Fibroblast of skin of back (primary cell): ENCODE measurements at places on chromosomes 6 and 20.

GRCh38 chr6:169969372-169970099 lies 218.1 kb downstream of the ERMARD start:
- no peak for DNase-seq

DNA sequence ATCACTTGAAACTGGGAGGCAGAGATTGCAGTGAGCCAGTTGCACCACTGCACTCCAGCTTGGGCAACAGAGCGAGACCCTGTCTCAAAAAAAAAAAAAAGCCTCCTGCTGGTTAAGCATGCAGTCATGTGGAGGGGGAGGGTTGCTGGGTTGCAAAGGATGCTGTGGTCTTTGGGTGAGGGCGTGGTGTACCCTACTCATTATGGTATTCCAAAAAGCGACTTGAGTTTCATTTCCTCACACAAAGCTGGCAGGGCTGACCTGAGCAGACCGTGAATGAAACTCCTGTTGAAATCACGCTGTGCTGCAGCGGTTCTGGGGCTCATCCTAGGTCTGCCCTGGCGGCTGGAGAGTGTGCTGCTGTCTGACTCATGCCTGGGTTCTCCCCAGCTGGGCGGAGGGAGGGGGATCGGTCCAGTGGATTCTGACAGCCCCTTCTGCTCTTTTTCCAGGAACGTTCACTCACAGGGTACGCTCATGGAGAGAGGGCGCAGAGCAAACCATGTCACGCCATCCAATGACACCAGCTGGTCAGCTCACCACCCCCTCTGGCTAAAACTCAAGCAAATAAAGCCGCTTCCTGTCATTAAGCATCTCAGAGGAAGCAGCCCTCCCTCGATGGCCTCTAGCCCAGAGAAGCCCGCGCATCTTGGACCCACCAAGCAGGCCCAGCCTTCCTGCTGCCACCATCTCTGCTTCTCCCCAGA lies 166.2 kb downstream of the SCML4 start:
- peak; percentile 33 for DNase-seq

DNA sequence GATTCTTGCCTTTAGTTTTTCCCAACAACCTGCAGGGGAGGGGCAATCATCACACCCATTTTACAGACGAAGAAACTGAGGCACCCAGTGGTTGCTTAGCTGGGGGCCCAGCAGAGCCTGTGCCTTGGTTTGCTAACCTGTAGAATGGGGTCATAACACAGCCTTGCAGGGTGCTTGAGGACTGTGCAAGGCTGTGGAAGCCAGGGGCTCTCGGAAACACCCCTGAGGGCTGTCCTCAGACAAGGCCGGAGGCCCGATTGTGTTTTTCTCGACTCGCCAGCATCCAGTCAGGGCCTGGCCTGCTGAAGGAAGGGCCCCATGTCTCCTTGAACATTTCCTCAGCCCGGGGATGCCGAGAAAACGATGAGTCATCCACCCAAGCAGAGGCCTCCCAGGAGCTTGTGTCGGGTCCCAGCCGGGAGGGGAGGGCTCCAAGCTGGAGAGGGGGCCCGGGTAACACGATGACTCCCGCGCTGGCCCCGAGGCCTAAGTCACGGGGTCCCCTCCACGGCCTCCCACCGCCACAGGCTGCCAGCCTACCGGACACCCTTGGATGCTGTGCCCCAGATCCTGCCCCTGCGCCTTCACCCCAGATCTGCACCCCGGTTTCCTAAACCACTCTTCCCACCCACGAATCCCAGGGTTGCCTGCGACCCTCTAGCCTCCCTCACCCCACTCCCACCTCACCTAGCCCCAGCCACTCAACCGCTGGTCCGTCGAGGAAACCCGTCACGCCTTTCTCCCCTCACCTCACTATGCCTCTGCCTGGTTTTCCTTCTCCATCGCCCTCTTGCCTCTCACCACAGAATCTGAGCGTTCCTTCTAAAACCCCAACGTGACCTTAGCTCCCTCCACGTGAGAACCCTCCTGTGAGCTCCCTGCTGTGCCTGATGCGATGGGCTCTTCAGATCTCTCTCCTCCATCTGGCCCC lies 10.6 kb downstream of the NOL4L start:
- DNase-seq: peak; percentile 91

GRCh38 chr6:112725541-112726085 lies 378.5 kb downstream of the RFPL4B start:
- no peak for DNase-seq

GRCh38 chr20:10093087-10093591 lies 58.4 kb downstream of the ANKEF1 start:
- peak; percentile 56 for DNase-seq

- DNase-seq: no peak
Observed at GRCh38 chr6:19337101-19337500, 500.1 kb upstream of the ID4 start.

- no peak for DNase-seq
Observed at GRCh38 chr20:56690531-56691175, 61.5 kb downstream of the TFAP2C start.

GRCh38 chr20:46488451-46488850 lies 24.9 kb downstream of the ZNF334 start:
- no peak for DNase-seq

DNA sequence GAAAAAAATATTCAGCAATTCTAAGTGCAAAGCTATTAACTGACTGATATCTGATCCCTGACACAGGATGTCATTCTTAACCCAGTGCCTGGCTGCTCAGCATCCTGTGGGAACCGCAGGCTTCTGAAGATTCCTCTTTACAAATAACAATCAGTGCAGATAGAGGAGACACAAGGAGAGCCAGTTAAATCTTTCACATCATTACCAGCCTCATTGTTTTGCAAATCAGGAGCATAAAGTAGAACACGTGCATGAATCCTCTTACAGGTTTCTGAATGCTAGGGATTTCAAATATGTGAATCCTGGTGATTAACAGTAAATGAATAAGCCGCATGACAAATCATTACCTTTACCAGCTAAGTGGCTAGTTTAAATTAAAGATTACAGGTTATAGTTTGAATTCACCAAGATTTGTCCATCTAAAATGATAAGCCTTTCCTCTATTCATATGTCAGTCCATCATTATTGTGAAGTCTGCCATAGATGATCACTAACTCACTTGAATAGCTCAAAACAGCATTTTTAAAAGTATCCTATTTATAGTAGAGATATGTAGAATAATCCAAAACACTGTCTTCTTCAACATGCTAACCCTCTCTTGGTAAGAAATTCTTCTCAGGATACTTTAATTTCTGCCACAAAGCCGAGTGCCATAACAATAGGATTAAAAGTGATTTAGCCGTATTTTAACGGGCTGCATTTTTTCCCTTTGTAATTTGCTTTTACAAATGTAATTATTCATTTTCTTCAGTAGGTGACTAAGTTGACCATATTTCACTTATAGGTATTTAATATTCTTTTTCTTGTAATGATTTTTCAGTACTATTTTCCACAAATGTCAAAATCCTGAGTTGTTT lies 367.3 kb upstream of the EPHA7 start:
- peak; percentile 55 for DNase-seq

DNA sequence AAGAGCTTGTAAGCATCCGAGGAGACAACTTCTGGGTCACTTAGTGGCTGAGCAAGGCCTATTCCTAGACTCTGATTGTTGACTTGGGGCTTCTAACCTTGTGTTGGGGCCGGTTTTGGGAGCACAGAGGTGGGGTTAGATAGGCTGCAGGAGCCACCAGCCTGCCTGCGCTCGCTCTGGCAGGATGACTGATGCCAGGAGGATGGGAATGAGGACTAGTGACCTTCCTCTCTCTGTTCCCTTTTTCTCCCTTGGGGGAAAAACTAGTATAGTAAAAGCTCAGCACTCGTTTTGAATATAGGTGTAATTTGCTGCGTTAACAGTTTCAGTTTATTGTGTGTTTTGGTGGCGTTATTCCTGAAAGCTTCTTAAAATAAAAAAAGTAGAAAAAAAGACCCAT lies 141.5 kb downstream of the ARID1B start:
- DNase-seq: no peak

DNA sequence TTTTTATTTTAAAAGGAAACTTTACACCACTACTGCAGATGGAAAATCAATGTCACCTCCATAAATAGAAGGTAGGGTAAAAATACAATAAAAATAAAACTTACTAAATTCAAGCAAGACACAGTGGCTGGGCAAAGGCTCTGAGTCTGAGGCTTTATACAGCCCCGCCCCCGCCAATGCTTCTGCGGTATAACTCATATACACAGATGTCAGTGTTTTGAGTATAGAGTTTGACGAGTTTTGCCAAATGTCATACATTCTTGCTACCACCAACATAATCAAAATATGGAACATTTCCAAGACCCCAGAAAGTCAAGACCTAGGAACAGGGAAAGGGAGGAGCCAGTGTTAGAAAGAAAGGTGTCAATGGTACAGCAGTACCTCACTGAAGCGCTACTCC lies 12.8 kb downstream of the NFATC2 start:
- DNase-seq: peak; percentile 60

DNA sequence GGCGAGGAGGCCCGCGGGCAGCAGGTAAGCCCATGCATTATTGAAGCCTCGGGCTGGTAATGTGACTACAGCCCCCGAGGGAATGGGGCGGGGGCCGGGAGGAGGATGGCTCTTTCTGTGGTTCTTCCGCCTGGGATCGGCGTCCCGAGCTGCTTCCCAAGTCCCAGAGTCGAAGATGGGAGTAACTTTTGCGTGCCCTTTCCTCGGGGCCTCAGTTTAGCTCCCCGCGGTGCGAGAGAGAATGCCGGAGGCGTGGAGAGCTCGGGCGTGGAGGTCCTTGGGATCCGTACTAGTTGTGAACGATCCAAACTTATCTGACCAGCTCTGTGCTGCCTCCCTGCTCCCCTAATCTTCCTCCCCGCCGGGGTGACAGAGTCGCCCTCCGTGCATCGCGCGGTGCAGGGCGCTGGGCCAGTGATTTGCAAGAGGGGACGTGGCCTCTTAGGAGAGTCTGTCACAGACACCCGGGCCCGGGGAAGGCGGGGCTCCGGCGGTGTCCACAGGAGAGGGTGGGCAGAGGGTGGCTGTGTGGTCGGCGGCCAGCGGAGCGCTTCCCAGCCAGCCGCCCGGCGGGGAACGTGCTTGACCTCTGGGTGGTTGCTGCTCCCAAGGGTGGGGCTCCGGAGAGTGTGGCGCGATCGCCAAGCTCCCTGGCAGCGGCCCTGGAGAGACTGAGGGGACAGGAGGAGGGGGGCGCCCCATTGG lies 815 bp downstream of the UTRN start:
- DNase-seq: peak; percentile 60

- DNase-seq: no peak
Observed at GRCh38 chr6:24649691-24650090, 3.7 kb upstream of the KIAA0319 start.

GRCh38 chr6:27684264-27685211 lies 211.6 kb upstream of the ZNF184 start:
- peak; percentile 78 for DNase-seq

GRCh38 chr20:58084966-58085365 lies 143.5 kb downstream of the ANKRD60 start:
- DNase-seq: no peak

- DNase-seq: peak; percentile 84
Observed at GRCh38 chr6:75208298-75209183, 2.7 kb upstream of the COL12A1 start.

DNA sequence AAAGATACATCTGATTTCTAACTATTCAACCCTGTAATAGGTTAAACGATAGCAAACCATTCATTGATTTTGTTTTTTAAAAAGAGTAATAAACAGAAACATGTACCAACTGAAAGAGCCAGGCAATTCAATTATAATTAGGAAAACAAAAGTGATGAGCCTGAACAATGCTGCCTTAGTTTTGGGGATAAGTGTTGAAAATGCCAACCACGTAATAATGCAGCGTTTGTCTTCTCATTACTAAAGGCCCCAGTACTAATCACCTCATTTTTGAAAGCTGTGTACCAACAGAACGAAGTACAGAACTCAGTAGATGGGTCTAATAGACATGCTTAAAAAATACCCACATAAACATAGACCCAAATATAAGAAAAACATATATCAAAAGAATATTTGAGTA lies 663.6 kb upstream of the CHD6 start:
- no peak for DNase-seq

DNA sequence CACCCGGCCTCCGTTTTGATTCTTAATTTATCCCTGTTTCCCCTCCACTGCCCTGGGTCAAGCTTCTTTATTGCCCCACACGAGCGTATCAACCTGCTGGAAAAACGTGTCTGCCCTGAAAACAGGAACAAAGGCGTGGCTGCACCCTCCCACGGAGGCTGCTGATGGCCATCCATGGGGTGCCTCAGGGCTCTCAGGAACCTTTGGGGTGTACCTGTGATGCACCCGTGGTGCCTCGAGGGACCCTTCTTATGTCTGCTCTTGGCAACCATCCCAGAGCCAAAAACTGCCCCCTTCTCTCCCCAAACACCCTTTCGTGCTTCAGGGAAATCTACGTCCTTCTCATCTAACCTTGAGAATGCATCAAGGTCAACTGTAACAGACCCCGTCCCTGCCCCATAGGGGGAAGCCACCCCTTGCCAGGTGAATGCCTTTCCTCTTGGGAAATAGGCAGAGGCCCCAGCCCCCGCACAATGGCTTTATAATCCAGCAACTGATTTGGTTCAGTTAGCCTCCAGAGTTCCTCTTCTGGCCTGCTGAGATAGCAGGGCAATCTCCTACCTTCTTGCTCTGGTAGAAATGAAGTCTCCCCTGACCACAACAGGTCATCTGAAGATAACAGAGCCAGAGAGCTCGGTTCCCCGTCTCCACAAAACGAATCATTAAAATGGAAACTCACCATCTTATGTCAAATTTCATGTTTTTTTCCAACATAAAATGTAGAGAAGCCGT lies 29.4 kb downstream of the PSMG4 start:
- no peak for DNase-seq

- DNase-seq: peak; percentile 63
Observed at GRCh38 chr6:88008831-88009231, 38.8 kb upstream of the SPACA1 start.

GRCh38 chr6:151376440-151376839 lies 14.9 kb downstream of the ZBTB2 start:
- peak; percentile 36 for DNase-seq

DNA sequence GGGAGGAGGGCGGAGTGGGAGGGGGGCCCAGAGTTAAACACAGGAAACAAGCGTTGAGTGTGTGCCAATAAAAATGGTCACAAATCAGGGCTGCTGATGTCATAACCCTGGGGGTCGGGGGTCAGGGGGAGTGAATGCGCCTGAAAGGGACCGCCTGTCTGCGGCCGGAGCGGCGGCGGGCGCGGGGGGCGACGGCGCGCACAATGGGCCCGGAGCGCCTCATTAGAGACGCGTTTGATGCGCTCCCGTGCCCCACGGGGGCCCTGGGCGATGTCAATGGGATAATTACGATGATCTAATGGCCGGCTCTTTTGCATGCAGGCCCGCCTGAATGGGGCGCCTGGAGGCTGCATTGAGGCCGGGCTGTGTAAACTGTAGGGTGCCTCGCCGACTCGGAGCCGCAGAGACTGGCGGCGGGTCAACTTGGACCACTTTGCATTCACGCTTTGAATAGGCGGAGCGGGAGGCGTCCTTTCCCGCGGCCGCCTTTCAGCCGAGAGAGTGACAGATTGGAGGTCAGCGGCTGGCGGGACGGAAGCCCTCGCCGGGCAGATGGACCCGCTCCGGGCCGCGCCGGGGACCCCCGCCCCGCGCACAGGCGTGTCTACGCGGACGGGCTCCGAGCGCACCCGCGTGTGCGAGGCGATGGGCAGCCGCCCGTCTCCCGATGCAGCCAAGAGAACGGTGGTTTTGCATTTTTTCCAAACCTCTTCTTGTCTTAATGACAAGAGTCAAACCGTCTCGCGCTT lies 296.1 kb downstream of the TFAP2C start:
- no peak for DNase-seq
